Naive thymus-derived CD4-positive, alpha-beta T cell (primary cell): ENCODE measurements at places on chromosomes 5 and 9. TPM values are rescaled to one million over a fixed set of nuclear protein-coding genes. Genes with fewer than 3 reads are reported as not detected.

DNA sequence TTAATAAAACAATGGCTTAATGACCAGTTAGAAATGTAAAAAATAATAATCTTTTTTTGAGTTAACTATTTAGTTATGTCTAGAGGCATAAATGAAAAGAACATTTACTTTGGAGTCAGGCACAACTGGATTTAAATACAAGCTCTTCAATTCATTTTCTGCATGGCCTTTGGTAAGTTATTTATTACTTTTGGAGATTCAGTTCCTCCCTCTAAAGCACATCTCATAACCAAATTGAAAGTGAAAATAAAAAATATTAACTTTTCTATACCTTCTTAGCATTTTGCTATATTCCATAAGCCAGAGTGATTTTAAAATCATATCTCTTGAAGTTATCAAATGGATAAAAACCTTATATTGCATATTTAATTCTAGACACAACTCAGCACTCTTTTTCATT, 434.9 kb upstream of the SMARCA2 start:
- H3K4me3 ChIP-seq: no peak overlapping the region
- no peak for DNase-seq
- no peaks in the 10 kb centered on the region for H3K4me1 ChIP-seq

GRCh38 chr5:125004009-125004408, 257.6 kb upstream of the ZNF608 start:
- H3K27ac ChIP-seq: no peak overlapping the region
- no peaks in the 10 kb centered on the region for H3K27me3 ChIP-seq
- no peaks in the 10 kb centered on the region for H3K4me1 ChIP-seq
- DNase-seq: no peak
- H3K4me3 ChIP-seq: no peak overlapping the region
- H3K36me3 ChIP-seq: no peaks in the 10 kb centered on the region

DNA sequence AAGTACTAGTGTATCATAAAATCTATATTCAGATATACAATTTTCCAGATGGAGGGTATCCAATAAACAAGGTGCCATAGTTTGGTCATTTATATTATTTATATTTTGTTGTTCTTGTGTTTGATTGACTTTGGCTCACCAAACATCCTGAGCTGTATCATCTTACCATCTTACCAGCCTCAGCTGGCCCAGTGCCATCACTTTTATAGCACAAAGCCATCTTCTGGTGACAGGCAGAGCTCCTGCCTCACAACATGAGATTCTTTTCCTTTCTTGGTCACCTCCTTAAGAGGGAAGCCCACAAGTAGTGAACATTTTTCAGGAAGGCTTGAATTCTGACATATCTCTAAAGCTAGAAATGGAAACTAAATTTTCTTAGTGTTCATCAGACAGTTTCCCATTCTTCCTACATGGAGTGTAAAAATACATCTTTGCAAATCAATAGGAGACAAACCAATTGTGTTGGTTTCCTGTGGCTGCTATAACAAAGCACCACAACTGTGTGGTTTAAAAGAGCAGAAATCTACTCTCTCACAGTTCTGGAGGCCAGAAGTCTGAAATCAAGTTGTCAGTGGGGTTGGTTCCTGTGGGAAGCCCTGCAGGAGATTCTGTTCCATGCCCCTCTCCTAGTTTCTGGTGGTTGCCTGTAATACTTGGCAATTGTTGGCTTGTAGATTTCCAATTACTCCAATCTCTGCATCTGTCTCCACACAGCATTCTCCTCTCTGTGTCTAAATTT, 341.8 kb downstream of the MAN2A1 start:
- peak; percentile 10 for DNase-seq
- H3K4me1 ChIP-seq: peaks cover 8% of the 10 kb centered on the region
- no peak overlapping the region for H3K4me3 ChIP-seq
- no peaks in the 10 kb centered on the region for H3K36me3 ChIP-seq

GRCh38 chr9:131960311-131960710, 119.4 kb downstream of the MED27 start:
- peaks cover 14% of the 10 kb centered on the region for H3K36me3 ChIP-seq
- DNase-seq: no peak
- H3K4me3 ChIP-seq: no peak overlapping the region
- no peak overlapping the region for H3K27ac ChIP-seq

DNA sequence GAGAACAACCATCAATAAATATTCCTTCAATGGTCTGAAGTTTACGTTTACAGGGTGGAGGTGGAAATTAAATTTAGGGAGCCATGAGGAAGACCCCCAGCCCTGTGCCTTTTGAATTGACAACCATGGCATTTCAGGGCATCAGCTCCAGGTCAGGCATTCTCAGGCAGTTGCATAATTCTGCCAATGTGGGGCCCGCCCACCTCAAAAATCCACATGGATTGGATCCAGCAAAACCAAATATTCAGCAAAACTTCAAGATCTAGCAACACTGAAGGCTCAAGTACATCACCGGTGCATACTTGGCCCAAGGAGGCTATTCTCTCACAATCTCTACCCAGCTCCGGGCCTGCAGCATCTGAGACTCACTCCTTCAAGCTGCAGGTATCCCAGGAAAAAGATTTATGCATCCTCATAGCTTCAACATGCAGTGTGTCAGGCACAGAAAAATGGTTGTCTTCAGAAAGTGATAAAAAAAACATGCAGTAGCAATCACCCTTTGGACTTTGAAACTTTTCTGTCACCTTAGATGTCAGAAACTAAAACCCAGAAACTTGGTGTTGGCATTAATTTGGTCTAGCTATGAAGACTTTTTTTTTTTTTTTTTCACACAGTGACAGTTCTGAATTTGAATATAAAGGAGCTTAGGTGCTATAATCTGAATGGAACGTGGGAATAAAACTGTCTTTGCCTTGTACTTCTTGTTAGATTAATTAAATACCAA, 21.4 kb upstream of the ANXA2R start:
- H3K36me3 ChIP-seq: peaks cover 7% of the 10 kb centered on the region
- H3K27ac ChIP-seq: no peak overlapping the region
- DNase-seq: no peak
- H3K4me3 ChIP-seq: no peak overlapping the region
- no peaks in the 10 kb centered on the region for H3K27me3 ChIP-seq
- H3K4me1 ChIP-seq: no peaks in the 10 kb centered on the region

- no peak for DNase-seq
- no peaks in the 10 kb centered on the region for H3K36me3 ChIP-seq
- H3K4me3 ChIP-seq: no peak overlapping the region
- no peak overlapping the region for H3K27ac ChIP-seq
- no peaks in the 10 kb centered on the region for H3K4me1 ChIP-seq
- H3K27me3 ChIP-seq: no peaks in the 10 kb centered on the region
Observed at GRCh38 chr5:111603446-111603827, 91.1 kb upstream of the STARD4 start.

DNA sequence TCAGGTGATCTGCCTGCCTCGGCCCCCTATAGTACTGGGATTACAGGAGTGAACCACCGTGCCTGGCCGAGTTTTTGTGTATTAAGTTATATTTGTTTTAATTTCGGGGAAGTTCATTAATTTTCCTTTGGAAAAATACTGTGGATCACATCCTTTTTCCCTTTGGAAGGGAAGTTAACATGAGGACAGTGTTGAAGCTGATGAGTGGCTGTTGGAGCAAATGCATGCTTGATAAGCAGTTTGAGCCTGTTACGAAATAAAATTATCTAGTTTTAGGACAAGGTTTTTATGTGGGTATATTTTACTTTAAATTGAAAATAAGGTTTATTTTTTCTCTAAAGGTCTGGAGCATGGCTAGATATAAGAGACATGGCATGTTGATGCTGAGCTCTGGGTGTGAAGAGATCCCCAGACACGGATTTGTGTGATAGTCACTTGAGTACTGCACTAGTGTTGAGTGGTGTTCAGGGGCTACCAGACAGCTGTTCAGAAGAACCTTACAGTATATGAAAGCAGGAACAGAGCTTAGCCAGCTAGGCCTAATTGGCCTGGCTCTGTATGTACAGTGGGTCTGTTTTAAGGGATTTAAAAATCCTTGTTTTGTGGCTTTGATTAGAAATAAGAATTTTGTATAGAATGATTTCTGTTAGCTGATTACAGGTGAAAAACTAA, 17.4 kb downstream of the LMNB1 start:
- peaks cover 6% of the 10 kb centered on the region for H3K4me1 ChIP-seq
- H3K4me3 ChIP-seq: no peak overlapping the region
- H3K27ac ChIP-seq: no peak overlapping the region
- no peaks in the 10 kb centered on the region for H3K27me3 ChIP-seq
- DNase-seq: no peak
- H3K36me3 ChIP-seq: no peaks in the 10 kb centered on the region

GRCh38 chr5:142072488-142072887, 36.1 kb upstream of the NDFIP1 start:
- no peaks in the 10 kb centered on the region for H3K4me1 ChIP-seq
- no peak overlapping the region for H3K27ac ChIP-seq
- DNase-seq: no peak
- H3K36me3 ChIP-seq: no peaks in the 10 kb centered on the region

- H3K4me1 ChIP-seq: no peaks in the 10 kb centered on the region
- no peak for DNase-seq
- H3K27me3 ChIP-seq: no peaks in the 10 kb centered on the region
Observed at GRCh38 chr5:149951138-149951749, 6.7 kb upstream of the PDE6A start.

CWC27 gene
- total RNA-seq: 21.1 TPM

- H3K27me3 ChIP-seq: no peaks in the 10 kb centered on the region
- H3K4me3 ChIP-seq: no peak overlapping the region
- no peaks in the 10 kb centered on the region for H3K36me3 ChIP-seq
- no peaks in the 10 kb centered on the region for H3K4me1 ChIP-seq
- DNase-seq: no peak
Observed at GRCh38 chr5:32543291-32543690, 42.1 kb upstream of the SUB1 start.

CD72 gene
- 7.2 TPM for total RNA-seq

GRCh38 chr5:98425640-98426039, 347.8 kb upstream of the RGMB start:
- no peak overlapping the region for H3K4me3 ChIP-seq
- H3K36me3 ChIP-seq: no peaks in the 10 kb centered on the region
- H3K27me3 ChIP-seq: no peaks in the 10 kb centered on the region
- H3K4me1 ChIP-seq: peaks cover 3% of the 10 kb centered on the region
- no peak for DNase-seq
- H3K27ac ChIP-seq: no peak overlapping the region

GRCh38 chr9:132020272-132020671, 59.4 kb downstream of the MED27 start:
- no peaks in the 10 kb centered on the region for H3K4me1 ChIP-seq
- no peak overlapping the region for H3K27ac ChIP-seq
- H3K27me3 ChIP-seq: no peaks in the 10 kb centered on the region
- no peaks in the 10 kb centered on the region for H3K36me3 ChIP-seq
- no peak overlapping the region for H3K4me3 ChIP-seq

LTC4S gene
- total RNA-seq: 8.1 TPM

PROB1 gene
- 0.76 TPM for total RNA-seq

DNA sequence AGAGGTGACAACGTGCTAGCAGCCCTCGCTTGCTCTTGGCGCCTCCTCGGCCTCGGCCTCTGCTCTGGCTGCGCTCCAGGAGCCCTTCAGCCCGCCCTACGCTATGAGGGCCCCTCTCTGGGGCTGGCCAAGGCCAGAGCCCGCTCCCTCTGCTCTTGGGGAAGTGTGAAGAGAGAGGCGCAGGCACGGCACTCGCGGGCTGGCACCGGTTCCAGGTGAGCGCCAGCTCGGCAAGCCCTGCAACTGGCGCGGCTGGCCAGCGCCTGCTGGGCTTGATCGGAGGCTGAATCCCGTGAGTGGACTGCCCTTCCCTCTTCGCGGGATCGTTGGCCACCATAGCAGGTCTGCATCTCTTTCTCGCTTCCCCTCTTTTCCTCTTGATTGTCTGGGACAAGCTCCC, 298.0 kb upstream of the PTPRD start:
- no peaks in the 10 kb centered on the region for H3K36me3 ChIP-seq
- DNase-seq: no peak
- H3K27ac ChIP-seq: no peak overlapping the region
- H3K4me1 ChIP-seq: no peaks in the 10 kb centered on the region

DNA sequence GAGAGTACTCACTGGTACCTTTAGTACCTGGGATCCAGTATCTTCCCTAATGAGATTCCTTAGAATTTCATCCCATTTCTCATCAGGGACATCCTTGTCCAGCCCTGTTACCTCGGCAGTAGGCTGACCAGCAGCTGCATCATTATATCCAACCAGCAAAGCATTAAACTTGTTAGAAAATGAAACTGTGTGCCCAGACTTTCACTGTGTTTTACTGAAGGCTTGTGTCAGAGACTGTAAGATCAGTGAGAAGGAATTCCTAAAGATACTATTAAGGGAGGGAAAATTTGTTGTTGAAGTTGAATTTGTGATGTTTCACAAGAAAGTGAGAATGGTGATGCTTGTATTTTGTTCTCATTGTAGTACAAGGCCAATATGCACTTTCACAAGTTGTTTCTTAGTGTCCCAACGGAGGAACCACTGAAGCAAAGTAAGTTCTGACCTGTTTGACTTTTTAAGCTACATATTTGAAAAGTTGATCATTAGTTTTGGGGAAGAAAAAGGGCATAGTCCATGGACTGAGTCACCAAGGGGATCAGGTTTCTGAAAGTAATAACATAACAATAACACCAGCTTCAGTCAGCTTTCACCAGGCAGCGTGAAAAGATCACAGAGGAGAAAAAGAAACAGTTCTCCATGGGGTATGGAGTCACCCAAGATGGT, 48.8 kb downstream of the GRAMD2B start:
- H3K27me3 ChIP-seq: no peaks in the 10 kb centered on the region
- no peaks in the 10 kb centered on the region for H3K4me1 ChIP-seq
- DNase-seq: no peak
- no peak overlapping the region for H3K27ac ChIP-seq
- H3K36me3 ChIP-seq: peaks cover 12% of the 10 kb centered on the region

FYB1 gene
- 497 TPM for total RNA-seq

DNA sequence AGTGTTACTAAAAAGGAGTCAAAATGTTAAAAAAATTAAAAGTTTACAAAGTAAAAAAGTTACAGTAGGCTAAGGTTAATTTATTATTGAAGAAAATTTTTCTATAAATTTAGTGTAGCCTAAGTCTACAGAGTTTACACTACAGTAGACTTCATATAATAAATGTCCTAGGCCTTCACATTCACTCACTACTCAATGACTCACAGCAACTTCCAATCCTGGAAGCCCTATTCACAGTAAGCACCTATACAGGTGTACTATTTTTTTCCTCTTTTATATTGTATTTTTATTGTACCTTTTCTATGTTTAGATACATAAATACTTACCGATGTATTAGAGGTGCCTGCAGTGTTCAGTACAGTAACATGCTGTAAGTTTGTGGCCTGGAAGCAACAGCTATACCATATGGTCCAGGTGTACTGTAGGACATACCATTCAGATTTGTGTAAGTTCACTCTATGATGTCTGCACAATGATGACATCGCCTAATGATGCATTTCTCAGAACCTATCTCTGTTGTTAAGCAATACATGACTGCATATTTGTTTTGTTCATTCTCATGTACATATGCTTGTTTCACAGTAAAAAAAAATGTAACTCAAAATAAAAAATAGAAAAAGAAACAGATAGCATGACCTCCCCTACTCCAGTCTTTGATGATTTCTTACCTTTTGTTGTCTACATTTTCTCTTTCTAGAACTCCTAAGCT, 64.7 kb downstream of the NR3C1 start:
- H3K36me3 ChIP-seq: no peaks in the 10 kb centered on the region
- no peak overlapping the region for H3K4me3 ChIP-seq
- H3K27me3 ChIP-seq: no peaks in the 10 kb centered on the region
- DNase-seq: no peak
- H3K4me1 ChIP-seq: peaks cover 8% of the 10 kb centered on the region

- DNase-seq: no peak
- no peaks in the 10 kb centered on the region for H3K36me3 ChIP-seq
- no peak overlapping the region for H3K27ac ChIP-seq
- no peak overlapping the region for H3K4me3 ChIP-seq
- H3K4me1 ChIP-seq: no peaks in the 10 kb centered on the region
Observed at GRCh38 chr5:45793638-45794532, 97.7 kb upstream of the HCN1 start.
